HFFc6 (cell line): ENCODE measurements at places on chromosomes 5 and 9. TPM values are rescaled to one million over a fixed set of nuclear protein-coding genes. Genes with fewer than 3 reads are reported as not detected.
A peak's percentile ranks its signal among the peaks of the same experiment; 100 is the strongest.

GRCh38 chr9:33014665-33015014, 10.4 kb upstream of the DNAJA1 start:
- no peak for DNase-seq

DNA sequence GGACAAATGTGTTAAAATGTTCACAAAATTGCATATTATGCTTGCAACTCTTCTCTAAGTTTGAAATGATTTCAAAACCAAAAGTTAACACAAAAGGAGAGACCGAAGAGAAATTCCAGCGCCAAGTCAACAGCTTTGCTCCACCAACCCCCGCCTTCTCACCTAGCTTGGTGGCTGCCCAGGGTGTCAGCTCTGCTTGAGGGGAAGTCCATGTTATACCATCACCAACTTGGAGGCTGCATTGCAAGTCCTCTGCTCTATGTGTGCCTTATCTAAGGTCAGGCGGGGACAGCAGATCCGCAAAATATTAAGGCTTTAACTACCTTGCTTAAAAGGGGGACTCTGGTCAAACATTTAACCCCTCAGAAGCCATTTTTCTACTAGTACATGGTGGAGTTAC, 14.6 kb downstream of the CCNJL start:
- DNase-seq, result no peak

GRCh38 chr9:110626101-110626829, 42.3 kb upstream of the MUSK start:
- DNase-seq, result peak; percentile 82

Gene CCDC192
- total RNA-seq, result not detected in 3 replicates

DNA sequence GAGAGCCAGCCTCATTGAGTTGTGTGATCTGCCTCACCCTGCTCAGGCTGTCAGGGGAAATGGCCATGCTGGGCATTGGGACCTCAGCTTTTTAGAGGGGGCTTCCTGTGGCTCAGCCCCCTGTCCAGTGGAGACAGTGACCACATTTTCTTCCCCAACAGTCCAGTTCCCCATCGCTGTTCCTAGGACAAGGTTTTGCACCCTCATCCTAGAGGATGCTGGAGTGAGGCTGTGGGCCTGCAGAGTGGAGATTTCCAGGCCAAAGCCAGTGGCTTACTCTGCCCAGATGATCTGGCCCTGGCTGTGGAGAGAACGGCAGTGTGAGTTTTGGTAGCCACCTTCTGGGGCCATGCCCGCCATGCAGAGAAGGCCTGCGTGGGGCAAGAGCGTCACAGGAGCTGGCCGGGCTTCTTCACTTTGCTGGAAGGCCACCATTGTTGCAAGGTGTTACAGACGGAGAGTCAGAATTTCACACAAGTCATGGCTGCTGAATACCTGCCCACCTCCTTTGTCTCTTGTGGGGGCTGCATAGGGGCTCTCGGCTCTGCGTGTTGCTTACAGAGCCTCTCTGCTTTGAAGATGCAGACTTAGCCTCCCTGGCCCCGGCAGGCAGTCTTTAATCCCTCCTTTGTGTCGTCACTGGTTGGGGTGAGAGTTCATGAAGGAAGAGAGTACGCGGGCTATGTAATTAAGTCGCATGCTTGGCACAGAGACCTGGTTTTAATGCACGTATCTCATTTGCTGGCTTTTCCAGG, 35.2 kb upstream of the PITX1 start:
- DNase-seq, result no peak
